ENCODE measurements at places on chromosomes 3 and 15.

GRCh38 chr3:184874709-184875644 is 63.0 kb downstream of the VPS8 start:
- DNase-seq, result no peak

DNA sequence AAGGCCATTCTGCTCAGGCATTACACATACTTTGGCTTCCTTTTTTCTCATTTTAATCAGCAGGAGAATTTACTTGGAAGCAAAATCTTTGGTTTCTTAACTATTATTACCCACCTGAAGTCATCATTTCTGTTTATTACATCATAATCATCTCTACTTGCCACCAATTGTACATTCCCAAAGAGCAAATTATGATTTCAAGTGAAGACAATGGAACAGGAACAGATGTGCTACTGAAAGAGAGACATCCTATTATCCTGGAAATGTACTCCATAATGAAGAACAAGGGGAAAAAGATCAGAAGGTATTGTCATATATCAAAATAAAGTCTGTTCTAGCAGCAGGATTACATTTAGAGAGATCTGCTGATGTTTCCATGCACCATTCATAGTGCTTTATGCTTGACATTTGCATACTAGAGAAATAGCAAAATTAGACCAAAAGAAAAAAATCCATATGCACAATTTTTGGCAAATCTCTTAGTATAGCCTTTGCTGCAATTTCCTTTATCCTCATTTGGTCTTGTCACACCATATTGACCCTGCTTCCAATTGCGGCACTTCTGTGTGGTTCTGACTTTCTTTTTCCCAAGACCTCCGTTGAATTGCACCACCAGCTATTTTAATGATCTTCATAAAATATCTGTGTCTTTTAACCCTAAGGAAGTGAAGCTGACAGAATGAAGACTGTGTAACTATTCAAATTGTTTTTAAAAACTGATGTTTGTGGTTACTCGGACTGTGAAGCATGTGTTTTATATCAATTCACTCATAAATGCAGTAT is 683.8 kb downstream of the ZNF385D start:
- no peak for DNase-seq

DNA sequence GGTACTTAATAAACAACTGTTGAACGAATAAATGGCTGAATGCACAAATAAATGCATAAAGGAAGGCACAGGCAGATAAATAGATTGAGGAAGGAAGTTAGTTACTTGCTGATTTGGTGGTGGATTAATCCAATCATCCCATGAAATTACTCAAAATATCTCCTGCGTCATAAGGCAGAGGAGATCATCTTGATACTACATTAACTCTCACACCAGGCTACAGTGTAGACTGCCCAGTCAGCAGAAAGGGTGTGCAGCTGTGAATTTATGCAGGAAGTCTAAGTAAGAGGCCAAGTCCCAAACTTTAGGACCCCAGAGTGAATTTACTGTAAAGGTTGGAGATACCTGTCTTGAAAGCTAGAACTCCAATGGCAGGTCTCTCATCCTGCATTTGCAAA is 38.6 kb downstream of the PRICKLE2 start:
- no peak for DNase-seq

DNA sequence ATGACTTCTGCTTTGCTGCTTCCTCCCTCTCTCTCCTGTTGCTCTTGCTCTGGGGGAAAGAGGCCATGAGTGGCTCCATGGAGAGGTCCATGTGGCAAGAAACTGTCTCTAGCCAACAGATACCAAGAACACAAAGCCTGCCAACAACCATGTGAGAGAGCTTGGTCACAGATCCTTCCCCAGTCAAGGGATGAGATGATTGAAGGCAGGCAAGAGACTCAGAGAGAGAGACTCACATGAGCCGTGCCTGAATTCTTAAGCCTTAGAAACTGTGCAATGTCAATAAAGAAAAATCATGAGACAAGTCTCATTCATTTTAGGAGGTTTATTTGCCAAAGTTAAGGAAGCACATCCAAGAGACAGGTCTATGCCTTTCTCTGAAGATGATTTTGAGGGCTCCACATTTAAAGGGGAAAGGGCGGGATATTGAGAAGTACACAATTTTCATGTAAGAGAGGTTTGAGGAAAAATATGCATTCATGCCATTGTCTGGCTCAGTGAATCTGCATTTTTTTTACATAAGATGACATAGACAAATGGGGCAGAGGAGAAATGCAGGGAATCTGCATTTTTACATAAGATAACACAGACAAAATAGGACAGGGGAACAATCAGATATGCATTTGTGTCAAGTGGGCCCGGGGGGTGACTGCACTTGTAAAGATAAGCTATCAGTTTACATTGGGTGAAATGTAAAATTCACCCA is 59.5 kb upstream of the SUCLG2 start:
- DNase-seq, result no peak

DNA sequence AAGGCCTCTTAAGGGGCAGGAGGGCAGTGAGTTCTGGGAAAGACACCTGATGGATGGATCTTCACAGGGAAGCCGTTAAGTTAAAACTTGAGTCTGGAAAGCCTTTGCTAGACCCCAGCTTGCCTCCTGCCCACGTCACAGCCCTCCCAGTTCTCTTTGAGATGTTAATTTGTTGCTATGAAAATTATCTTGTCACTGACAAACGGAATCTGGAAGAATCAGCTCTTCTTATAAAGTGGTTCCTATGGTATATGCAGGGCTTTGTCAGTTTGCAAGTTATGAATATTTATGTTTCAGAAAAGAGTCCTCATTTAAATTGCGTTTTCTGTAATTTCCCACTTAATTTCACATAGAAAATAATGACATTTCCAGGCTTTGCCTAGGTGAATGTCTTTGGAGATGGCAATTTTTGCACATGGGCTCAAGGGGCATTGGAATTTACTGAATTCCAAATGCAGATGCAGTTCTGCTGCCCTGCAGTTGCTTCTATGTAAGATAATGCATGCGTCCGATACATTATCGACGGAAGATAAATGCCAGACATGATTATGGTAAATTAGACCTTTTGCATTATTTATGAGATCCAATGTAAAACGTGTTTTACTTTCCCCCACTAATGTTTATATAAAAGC is 74.1 kb downstream of the CACNA2D3 start:
- DNase-seq, result no peak

- no peak for DNase-seq
Measured at GRCh38 chr15:69015591-69015990, 1.1 kb downstream of the NOX5 start.

DNA sequence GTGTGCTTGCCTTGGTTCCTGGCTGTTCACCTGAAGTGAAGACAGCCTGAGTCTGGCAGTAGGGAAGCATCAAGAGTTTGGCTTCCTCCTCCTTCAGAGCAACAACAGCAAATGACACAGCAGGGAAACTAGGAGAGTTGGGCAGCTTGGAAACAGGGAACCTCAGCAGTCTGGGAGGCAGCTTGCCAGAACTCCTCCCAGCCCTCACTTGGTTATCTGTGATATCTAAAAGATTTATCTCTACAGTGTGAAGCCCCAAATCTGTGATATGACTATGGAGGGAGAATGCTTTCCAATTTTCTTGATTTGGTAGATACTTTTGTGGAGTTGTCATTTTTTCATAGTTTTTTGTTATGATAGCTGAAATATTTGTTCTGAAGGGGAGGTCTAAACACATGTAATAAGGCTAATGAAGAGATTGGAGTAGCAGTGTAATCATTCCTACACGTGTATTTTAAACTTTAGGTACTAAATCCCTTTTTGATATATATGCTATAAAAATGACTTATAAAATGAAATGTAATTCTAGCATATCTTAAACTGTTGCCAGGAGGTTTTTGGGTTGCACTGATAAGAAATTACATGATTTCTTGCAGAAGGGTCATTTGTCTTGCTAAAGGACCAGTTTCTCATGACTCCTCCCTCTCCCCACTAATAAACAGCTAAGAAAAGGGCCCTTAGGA is 20.8 kb downstream of the UBE2E1 start:
- no peak for DNase-seq

GRCh38 chr3:183553334-183554026 is 2.0 kb downstream of the KLHL6 start:
- DNase-seq, result no peak
